ENCODE measurements at places on chromosomes 5 and 9.

GRCh38 chr9:99852617-99853016 lies 30.9 kb downstream of the NR4A3 start:
- no peak for DNase-seq

- no peak for DNase-seq
Observed at GRCh38 chr9:137435381-137435891, 5.7 kb downstream of the ENTPD8 start.

GRCh38 chr9:110440172-110440571 lies 102.5 kb upstream of the TXNDC8 start:
- DNase-seq, result no peak

GRCh38 chr5:88786789-88787188 lies 96.2 kb downstream of the MEF2C start:
- DNase-seq, result no peak

DNA sequence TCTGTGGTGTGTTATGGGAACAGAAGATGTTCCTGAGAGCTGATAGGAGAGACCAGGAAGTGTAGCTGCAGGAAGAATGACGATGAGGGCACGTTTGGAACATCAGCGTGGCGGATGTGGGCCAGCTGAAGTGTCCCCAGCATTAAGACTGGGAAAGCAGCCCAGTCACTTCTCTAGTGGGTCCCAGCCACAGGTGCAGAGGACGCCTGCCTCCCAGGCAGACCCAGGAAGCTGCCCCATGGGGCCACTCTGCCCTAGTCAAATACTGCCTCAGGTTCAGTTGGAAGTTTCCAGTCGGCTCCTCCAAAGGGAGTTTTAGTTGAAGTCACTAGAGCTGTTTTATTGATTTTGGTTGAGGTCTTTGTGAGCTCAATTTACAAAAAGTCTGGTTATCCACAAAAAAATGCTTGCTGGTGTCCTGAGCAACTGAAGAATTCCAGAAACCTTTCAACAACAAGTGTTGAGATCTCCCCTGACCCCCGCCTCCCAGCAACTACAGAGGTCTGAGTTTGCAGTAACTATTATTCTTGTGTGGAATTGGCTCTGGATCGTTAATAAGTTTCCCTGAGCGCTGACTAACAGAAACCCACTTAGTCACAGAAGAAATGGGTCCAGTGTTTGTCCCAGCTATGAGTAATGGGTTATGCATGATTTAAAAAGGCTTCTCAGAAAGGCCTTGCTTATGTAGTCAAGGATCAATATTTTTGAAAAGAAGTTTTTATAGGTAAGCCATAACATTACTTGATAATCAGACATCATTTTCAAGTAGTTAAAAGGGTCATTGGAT lies 294.1 kb downstream of the FANCC start:
- DNase-seq, result no peak

GRCh38 chr9:71582347-71582746 lies 186.0 kb downstream of the CEMIP2 start:
- DNase-seq, result no peak

- no peak for DNase-seq
Observed at GRCh38 chr5:136028782-136029742, at the start of gene TGFBI. Gene TGFBI, plus strand, starts transcription at chr5:136028988. Its CDS starts 68 bp downstream, at chr5:136029056.

DNA sequence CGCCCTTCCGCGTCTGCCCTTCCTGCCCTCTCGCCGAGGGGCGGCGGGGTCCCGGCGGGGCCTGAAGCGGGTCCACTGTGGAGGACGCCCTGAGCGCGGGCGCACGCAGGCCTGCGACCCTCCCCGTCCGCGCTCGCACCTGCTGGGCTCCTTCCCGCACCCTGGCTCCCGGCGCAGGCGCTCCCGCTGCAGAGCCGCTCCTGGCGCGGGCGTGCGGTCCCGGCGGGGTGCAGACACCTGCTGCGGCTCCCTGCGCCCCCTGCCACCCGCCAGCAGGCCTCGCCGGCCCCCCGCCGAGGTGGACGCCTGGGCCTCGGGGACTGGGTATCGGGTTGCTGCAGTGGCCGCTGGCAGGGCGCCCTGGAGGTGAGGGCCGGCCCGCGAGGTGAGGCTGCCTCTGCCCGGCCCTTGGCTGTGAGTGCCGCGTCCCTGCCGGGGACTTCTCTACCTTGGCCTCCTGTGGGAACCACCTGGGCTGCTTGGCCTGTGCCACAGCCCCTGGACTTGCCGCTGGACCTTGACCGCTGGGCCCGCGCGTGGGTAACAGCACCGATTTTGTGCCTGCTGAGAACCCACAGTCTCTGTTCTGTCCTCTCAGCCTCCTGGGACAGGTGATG lies 627 bp downstream of the ARRDC1 start:
- no peak for DNase-seq

GRCh38 chr5:146533882-146534281 lies 17.9 kb upstream of the GPR151 start:
- no peak for DNase-seq

- no peak for DNase-seq
Observed at GRCh38 chr5:52360985-52361384, 426.7 kb upstream of the ITGA1 start.

- no peak for DNase-seq
Observed at GRCh38 chr9:126682113-126682810, 68.5 kb downstream of the LMX1B start.

- no peak for DNase-seq
Observed at GRCh38 chr5:151151263-151151660, 6.3 kb downstream of the ANXA6 start.

DNA sequence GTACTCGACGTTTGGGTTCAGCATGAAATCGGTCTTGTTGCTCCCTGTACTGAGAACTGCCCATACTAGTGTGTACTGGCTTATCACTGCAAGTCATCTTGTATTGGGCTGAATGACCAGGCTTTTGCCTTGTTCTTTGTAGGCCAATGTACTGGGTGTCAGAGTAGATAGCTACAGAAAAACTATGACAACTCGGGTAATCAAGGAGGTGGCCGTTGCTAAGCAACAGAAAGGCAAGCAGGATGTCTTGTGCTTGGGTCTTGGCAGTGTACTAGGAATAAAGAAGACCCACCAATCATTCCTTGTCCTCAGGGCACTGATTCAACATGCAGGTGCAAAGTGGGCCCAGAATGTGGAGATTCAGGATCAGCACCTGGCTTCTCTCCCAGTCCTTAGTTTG lies 11.9 kb upstream of the SHISAL2B start:
- no peak for DNase-seq

DNA sequence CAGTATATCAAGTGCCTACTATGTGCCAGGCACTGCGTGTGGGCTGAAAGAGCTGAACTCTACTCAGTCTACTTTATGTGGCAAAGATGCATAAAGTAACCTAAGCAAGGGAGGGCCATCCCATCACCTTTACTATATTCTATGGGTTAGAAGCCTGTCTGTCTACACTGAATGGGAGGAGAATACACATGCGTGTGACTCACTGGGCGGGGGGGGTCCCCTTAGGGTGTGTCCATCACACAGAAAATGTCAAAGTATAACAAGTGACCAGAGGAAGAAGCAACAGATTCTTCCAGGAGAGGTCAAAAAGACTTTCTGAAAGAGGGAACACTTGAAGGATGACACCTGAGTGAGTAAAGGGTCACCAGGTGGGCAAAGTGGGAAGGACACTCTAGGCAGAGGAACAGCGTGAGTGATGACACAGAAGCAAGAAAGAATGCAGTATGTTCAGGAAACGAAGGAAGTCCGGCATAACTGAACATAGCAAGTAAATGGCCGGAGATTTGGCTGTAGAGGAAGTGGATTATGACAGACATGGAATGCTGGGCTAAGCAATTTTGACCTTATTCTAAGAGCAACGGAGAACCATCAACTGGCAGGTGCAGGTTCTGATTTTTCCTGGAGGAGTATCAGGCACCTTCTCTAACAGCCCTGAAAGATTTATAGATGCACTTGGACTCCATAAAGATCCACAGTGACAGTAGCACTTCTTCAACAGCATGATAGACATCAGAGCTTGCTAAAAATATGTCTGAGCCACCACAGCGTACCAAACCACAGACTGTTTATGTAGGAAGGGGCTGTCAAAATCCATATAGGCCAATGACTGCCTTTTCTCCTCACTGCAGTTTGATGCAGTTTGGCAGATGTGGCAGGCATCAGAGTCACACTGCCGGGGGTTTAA lies 8.0 kb upstream of the WHRN start:
- DNase-seq, result no peak

- no peak for DNase-seq
Observed at GRCh38 chr5:173881811-173882575, 6.2 kb upstream of the CPEB4 start.

Measured in glomerular endothelial cell (primary cell).